ENCODE measurements at places on chromosomes 16 and 17. TPM values are rescaled to one million over a fixed set of nuclear protein-coding genes. Genes with fewer than 3 reads are reported as not detected.

Gene MAP2K4
- total RNA-seq = 26.2 TPM

Gene PRAC2
- 135 TPM for total RNA-seq

Gene ANKRD40CL
- not detected for total RNA-seq

Gene ZNF500
- 33.8 TPM for total RNA-seq

Gene GAS7
- total RNA-seq = 10.3 TPM

Gene SPOP
- total RNA-seq = 80.8 TPM

- DNase-seq = peak; percentile 44
- peak within 1 kb of the TSS; percentile 59 for H3K4me3 ChIP-seq
Measured at GRCh38 chr16:66549284-66550131, at the start of gene TK2. TSS of gene TK2 (minus strand) at chr16:66550122. CDS start at chr16:66550061, 61 bp downstream.

GRCh38 chr16:82049484-82049883 is 14.4 kb downstream of the HSD17B2 start:
- DNase-seq = peak; percentile 56
- H3K4me3 ChIP-seq = no peak overlapping the region
- H3K4me1 ChIP-seq = no peaks in the 10 kb centered on the region
- H3K27ac ChIP-seq = no peak overlapping the region
- H3K27me3 ChIP-seq = peaks cover 1% of the 10 kb centered on the region
- H3K36me3 ChIP-seq = no peaks in the 10 kb centered on the region

- H3K36me3 ChIP-seq = no peaks in the 10 kb centered on the region
- H3K27me3 ChIP-seq = no peaks in the 10 kb centered on the region
- no peaks in the 10 kb centered on the region for H3K4me1 ChIP-seq
- no peak overlapping the region for H3K27ac ChIP-seq
Measured at GRCh38 chr16:85788819-85789218, 10.5 kb downstream of the EMC8 start.

DNA sequence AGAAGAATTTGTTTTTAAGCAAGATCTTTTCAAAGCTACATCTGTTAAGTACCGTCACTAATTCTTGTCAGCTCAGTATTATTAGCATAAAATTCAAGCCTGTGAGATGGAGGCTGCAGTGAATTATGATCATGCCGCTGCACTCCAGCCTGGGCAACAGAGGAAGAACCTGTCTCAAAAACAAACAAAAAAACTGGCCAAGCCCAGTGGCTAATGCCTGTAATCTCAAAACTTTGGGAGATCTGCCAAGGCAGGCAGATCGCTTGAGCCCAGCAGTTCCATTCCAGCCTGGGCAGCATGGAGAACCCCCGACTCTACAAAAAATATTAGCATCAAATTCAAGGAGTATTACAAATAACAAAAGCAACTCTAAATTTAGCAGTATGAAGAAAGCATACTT is 88.0 kb downstream of the STXBP4 start:
- H3K36me3 ChIP-seq = no peaks in the 10 kb centered on the region
- peak; percentile 53 for DNase-seq
- no peak overlapping the region for H3K27ac ChIP-seq
- H3K4me3 ChIP-seq = no peak overlapping the region
- no peaks in the 10 kb centered on the region for H3K27me3 ChIP-seq
- H3K4me1 ChIP-seq = no peaks in the 10 kb centered on the region

GRCh38 chr17:78027121-78027520 is 68.6 kb downstream of the TNRC6C start:
- no peak overlapping the region for H3K27ac ChIP-seq
- DNase-seq = no peak
- no peak overlapping the region for H3K4me3 ChIP-seq
- H3K4me1 ChIP-seq = no peaks in the 10 kb centered on the region

DNA sequence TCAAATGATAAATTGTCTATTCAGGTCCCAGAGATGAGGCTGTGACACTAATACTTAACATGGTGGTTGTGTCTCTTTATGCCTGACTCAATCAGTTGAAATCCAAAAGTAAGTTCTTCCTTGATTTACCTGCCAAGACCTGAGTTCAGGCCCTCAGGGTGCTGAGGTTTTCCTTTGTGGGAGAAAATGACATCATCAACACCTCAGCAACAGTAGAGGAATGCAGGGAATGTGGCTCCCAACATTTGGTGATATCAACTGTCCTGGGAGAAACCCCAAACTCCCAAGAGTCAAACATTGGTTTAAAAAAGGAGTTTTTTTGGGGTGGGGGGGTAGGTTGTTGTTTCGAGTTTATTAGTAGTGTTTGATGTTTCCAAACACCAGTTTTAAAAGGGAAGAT is 14.7 kb downstream of the RNF43 start:
- DNase-seq = no peak
- H3K4me1 ChIP-seq = peaks cover 3% of the 10 kb centered on the region
- H3K27ac ChIP-seq = peak overlapping the region; percentile 32
- H3K36me3 ChIP-seq = no peaks in the 10 kb centered on the region

DNA sequence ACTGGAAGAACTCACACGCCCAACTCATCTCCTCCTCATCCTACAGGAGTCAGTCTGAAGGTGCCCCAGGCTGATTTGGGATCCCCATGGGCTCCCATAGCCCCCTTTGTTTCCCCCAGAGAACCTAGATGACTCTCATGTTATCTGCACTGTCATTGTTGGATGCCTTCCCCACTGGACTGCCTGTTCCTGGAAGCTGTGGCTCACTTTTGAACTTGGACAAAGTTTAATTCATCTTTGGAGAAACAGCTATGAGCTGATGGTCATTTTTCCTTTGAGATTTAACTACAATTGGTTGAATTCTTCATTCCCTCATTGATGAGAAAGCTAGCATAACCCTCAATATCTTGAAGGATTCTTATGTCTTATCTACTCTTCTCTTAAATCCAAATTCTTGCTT is 186.6 kb downstream of the SALL1 start:
- no peak for DNase-seq
- no peaks in the 10 kb centered on the region for H3K36me3 ChIP-seq
- no peak overlapping the region for H3K27ac ChIP-seq
- no peaks in the 10 kb centered on the region for H3K27me3 ChIP-seq
- no peaks in the 10 kb centered on the region for H3K4me1 ChIP-seq
- no peak overlapping the region for H3K4me3 ChIP-seq

GRCh38 chr16:69019811-69020210 is 85.6 kb upstream of the HAS3 start:
- H3K36me3 ChIP-seq = no peaks in the 10 kb centered on the region
- H3K27me3 ChIP-seq = no peaks in the 10 kb centered on the region
- no peak overlapping the region for H3K4me3 ChIP-seq
- no peak overlapping the region for H3K27ac ChIP-seq
- no peak for DNase-seq

- H3K27ac ChIP-seq = no peak overlapping the region
- DNase-seq = no peak
- no peaks in the 10 kb centered on the region for H3K27me3 ChIP-seq
- H3K36me3 ChIP-seq = no peaks in the 10 kb centered on the region
- no peak overlapping the region for H3K4me3 ChIP-seq
Measured at GRCh38 chr16:9256196-9256595, 164.8 kb downstream of the HAPSTR1 start.

GRCh38 chr16:58579587-58579986 is 50.0 kb downstream of the CNOT1 start:
- H3K27me3 ChIP-seq = no peaks in the 10 kb centered on the region
- H3K4me3 ChIP-seq = no peak overlapping the region
- no peak for DNase-seq
- no peak overlapping the region for H3K27ac ChIP-seq
- H3K4me1 ChIP-seq = no peaks in the 10 kb centered on the region
- H3K36me3 ChIP-seq = peaks cover 16% of the 10 kb centered on the region

GRCh38 chr16:79339863-79340262 is 260.7 kb downstream of the MAF start:
- H3K27ac ChIP-seq = no peak overlapping the region
- no peaks in the 10 kb centered on the region for H3K27me3 ChIP-seq
- H3K4me3 ChIP-seq = no peak overlapping the region
- no peaks in the 10 kb centered on the region for H3K36me3 ChIP-seq

DNA sequence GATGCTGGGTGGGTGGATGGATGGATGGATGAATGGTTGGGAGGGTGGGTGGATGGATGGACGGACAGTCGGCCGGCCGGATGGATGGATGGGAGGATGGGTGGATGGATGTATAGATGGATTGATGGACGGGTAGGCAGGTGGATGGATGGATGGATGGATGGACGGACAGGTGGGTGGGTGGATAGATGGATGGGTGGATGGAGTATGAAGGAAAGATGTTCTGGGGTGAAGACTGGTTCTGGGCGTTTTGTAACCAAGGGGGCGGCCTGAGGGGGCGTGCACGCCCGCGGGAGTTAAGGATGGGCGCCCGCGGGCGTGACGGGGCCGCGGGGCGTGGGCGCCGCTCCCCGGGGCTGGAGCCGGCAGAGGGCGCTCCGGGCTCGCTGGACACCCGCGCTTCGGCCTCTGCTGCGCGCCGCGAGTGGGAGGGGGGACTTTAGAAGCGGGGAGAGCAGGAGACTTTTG is at the start of gene NECAB2:
Gene NECAB2 (plus strand): TSS at position 407 of the 468 bp plus-strand sequence. CDS start 405 bp downstream, outside the sequence.
- H3K36me3 ChIP-seq = no peaks in the 10 kb centered on the region
- H3K27me3 ChIP-seq = no peaks in the 10 kb centered on the region
- peak within 1 kb of the TSS; percentile 31 for H3K4me3 ChIP-seq
- no peak within 1 kb of the TSS for H3K27ac ChIP-seq
- no peak for DNase-seq
- H3K4me1 ChIP-seq = no peaks in the 10 kb centered on the region

- DNase-seq = no peak
- no peak overlapping the region for H3K27ac ChIP-seq
- H3K36me3 ChIP-seq = no peaks in the 10 kb centered on the region
- H3K27me3 ChIP-seq = no peaks in the 10 kb centered on the region
- no peak overlapping the region for H3K4me3 ChIP-seq
- no peaks in the 10 kb centered on the region for H3K4me1 ChIP-seq
Measured at GRCh38 chr16:17440131-17440530, 30.6 kb downstream of the XYLT1 start.

GRCh38 chr16:10878328-10878643 is 1.3 kb downstream of the CIITA start:
- H3K27me3 ChIP-seq = no peaks in the 10 kb centered on the region
- no peaks in the 10 kb centered on the region for H3K4me1 ChIP-seq
- no peaks in the 10 kb centered on the region for H3K36me3 ChIP-seq
- H3K4me3 ChIP-seq = no peak overlapping the region
- DNase-seq = no peak

DNA sequence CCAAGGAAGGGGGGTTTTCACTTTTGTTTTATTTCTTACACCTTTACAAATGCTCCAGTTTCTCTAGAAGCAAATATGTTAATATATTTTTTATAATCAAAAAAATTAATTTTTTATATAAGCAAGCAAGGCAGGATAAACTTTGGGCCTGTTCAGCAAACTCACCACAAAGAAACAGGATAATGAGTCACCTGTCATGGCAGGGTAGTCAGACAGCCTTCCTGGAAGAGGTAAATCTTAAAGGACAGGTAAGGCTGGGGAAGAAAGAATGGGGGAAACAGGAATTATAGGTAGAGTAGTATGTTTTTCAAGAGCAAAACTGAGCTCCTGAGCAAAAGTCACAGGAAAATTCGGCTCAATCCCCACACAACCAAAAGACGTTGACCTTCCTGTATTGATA is 186.3 kb upstream of the SOX9 start:
- no peaks in the 10 kb centered on the region for H3K36me3 ChIP-seq
- H3K4me3 ChIP-seq = no peak overlapping the region
- H3K4me1 ChIP-seq = no peaks in the 10 kb centered on the region
- no peak for DNase-seq
- H3K27ac ChIP-seq = no peak overlapping the region

DNA sequence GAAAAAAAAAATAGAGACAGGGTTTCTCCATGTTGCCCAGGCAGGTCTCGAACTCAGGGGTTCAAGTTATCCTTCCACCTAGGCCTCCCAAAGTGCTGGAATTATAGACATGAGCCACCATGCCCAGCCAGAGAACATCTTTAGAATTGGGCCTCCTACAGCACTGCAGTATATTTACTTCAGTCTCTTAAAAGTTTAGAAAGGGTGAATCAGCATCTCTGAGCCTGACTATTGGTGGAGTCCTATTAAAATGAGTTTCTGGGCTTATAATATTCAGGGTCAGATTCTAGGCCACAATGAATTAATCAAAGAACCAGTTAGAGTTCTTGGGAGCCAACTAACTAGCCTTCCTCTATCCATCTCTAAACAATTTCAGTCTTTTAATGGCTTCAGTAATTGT is 22.8 kb downstream of the TADA2A start:
- no peak overlapping the region for H3K4me3 ChIP-seq
- H3K4me1 ChIP-seq = no peaks in the 10 kb centered on the region
- H3K27ac ChIP-seq = no peak overlapping the region
- DNase-seq = no peak

GRCh38 chr16:29729116-29729521 is 16.7 kb downstream of the C16orf54 start:
- DNase-seq = no peak
- H3K27me3 ChIP-seq = no peaks in the 10 kb centered on the region
- no peak overlapping the region for H3K4me3 ChIP-seq
- no peaks in the 10 kb centered on the region for H3K4me1 ChIP-seq

DNA sequence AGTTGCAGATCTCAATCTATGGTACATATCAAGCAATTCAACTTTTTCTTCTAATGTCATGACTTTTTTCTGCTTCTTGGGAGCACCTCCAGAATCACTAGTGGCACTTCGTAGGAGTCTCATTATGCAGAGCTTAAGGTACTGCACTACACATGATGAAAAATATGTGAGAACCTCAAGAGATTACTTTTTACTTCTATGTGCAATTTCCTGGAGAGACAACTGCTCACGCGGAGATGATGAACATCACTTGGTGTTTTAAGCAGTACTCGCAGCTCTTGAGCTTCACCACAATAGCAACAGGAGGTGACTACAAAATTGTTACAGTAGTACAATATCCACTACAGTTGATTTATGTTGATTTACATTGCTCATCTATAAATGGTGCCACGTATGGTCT is 79.7 kb downstream of the MRTFB start:
- H3K4me1 ChIP-seq = no peaks in the 10 kb centered on the region
- no peak overlapping the region for H3K4me3 ChIP-seq
- DNase-seq = no peak

DNA sequence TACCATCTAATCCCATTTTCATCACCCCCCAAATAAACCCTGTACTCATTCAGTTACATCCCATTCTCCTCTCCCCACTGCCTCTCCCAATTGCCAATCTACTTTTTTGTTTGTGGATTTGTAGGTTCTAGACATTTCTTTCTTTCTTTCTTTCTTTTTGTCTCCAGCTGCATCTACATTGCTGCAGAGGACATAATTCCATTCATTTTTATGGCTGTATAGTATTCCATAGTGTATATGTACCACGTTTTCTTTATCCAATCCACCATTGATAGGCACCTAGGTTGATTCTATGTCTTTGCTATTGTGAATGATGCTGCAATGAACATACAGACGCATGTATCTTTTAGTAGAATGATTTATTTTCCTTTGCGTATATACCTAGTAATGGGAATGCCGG is 6.3 kb upstream of the CRYM start:
- no peaks in the 10 kb centered on the region for H3K27me3 ChIP-seq
- DNase-seq = no peak
- no peaks in the 10 kb centered on the region for H3K36me3 ChIP-seq
- H3K27ac ChIP-seq = no peak overlapping the region
- no peak overlapping the region for H3K4me3 ChIP-seq

DNA sequence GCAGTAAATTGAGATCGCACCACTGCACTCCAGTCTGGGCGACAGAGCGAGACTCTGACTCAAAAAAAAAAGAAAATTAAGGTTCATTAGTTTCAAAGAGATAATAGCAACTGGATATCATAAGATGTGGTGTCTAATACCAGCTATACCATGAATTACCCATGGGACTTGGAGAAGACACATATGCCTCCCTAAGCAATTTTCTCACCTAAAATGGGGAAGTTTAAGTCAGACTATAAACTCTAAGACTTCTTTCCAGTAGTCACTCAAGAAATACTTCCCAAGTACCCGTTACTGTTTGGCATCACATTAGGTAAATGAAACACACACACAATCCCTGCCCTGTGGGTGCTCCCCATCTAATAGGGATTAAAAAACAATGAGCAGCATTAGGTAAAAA is 22.6 kb downstream of the SMURF2 start:
- DNase-seq = no peak
- H3K27ac ChIP-seq = no peak overlapping the region
- no peaks in the 10 kb centered on the region for H3K4me1 ChIP-seq
- H3K4me3 ChIP-seq = no peak overlapping the region
- H3K36me3 ChIP-seq = no peaks in the 10 kb centered on the region

Measured in prostate gland (tissue), 2 donors.